Colonic mucosa (tissue), 4 donors: ENCODE measurements at places on chromosomes 3 and 15. TPM values are rescaled to one million over a fixed set of nuclear protein-coding genes. Genes with fewer than 3 reads are reported as not detected.
A peak's percentile ranks its signal among the peaks of the same experiment; 100 is the strongest.

TNFAIP8L3 gene
- total RNA-seq, result 7.3 TPM

DNA sequence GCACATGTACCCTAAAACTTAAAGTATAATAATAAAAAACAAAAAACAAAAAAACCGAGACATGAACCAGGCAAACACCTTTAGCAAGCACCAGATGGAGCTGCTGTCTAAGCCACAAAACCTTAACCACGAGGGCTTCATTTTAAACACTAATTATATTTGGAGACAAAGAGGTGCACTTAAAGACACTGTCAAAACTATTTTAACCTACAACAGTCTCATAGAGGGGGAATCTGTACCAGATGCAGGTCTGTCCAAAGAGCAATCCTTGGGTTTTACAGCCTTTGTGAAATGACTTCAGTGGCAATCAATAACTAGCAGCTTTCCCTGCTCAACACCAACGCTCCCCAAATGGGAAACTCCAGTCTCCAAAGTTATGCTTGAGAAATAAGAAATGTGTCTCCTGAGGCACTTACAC is 115.7 kb upstream of the TSPAN3 start:
- no peak for DNase-seq

GRCh38 chr3:13871791-13872190 is 8.1 kb downstream of the WNT7A start:
- no peak for DNase-seq

DNA sequence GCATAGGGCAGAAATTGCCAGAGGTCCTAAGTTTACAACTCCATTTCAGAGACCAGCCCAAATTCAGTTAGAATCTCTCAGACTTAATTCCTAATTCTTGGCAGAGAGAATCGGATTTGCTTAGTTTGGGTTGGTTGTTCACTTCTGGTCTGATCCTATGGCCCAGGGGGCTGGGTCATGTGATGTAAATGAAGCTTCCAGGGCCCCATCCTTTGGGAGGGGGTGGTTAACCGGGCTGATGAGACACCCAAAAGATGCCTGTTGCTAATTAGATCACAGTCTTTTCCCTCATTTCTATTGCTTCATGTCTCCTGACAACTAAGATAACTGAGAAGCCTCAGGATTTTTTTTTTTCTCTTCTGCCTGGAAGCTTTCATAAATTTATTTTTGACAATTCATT is 11.1 kb upstream of the ZNF620 start:
- no peak for DNase-seq

GRCh38 chr15:64067564-64068030 is 21.3 kb upstream of the DAPK2 start:
- peak; percentile 80 for DNase-seq

DNA sequence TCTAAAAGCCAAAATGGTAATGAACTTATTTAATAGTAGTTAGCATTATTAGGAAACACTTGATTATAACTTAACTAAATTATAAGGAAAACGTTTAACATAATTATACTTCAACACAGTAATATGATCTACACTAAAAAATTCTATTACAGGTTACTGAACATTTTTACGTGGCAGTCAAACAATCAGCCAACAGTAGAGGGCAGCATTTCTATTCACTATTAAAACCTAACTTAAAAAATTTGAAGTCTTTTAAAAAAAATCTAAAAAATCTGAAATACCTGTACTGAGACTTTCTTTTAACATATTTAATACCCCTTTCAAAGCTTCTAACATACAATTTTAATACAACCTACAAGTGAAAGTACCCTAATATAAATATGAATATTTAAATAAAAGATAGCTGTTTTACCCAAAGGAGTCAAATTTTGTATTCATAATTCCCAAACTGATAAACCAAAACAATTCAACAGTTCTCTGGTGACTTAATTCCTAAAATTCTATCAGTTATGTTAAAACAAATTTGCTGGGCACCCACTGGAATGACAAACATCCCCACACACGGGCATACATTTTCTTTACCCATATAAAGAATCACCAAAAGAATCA is 41.5 kb downstream of the DLG1 start:
- peak; percentile 49 for DNase-seq
